DMS79 (cell line): ENCODE measurements at places on chromosomes 11 and 22.

DNA sequence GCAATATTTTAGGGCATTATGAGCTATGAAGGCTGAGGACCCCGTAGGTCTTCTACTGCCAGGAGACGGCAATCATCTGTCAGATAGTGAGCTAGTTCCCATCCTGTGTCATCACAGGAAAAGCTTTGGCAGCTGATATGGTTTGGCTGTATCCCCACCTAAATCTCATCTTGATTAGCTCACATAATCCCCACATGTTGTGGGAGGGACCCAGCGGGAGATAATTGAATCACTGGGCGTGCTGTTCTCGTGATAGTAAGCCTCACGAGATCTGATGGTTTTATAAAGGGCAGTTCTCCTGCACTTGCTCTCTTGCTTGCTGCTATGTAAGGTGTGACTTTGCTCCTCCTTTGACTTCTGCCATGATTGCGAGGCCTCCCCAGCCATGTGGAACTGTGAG lies 18.1 kb downstream of the CSRP3 start:
- DNase-seq = no peak

- DNase-seq = no peak
These were observed 88.6 kb upstream of the LMO1 start for GRCh38 chr11:8352103-8352875.

DNA sequence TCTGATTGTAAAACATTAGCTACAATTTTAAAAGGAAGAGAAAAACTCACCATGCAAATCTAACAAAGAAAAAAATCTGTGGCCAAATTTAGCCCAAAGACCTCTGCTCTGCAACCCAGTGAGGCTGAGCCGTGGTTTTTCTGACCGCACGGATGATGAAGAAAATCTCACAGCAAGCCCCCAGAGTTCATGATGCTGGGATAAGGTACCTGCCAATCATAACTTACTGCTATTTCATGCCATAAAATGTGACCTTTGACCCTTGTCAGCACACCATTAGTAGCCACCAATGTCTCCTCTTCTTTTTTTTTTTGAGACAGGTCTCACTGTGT lies 11.1 kb downstream of the CERK start:
- DNase-seq = no peak

GRCh38 chr22:19723232-19723982 lies at the start of gene GP1BB:
Gene GP1BB (plus strand): TSS chr22:19723539. CDS start chr22:19723570, 31 bp downstream.
- no peak for DNase-seq

DNA sequence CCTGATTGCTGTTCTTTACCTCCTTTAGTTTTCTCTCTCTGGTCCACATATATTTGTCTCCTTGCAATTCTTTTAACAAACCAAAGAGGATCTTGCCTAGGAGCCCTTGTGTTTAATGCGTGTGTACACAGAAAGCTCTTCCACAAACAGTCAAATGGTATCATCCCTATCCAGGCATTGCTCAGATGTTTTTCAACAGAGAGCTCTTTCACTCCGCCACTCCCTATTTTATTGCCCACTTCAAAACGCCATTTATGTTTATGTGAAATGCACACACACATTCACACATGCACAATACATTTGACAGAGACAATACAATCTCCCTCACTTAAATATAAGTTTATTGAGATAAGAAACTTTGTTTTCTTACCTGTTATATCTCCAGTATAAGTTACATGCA lies 4.7 kb downstream of the OR5AP2 start:
- DNase-seq = no peak

GRCh38 chr22:23520863-23521440 lies 59.1 kb downstream of the IGLL1 start:
- no peak for DNase-seq

DNA sequence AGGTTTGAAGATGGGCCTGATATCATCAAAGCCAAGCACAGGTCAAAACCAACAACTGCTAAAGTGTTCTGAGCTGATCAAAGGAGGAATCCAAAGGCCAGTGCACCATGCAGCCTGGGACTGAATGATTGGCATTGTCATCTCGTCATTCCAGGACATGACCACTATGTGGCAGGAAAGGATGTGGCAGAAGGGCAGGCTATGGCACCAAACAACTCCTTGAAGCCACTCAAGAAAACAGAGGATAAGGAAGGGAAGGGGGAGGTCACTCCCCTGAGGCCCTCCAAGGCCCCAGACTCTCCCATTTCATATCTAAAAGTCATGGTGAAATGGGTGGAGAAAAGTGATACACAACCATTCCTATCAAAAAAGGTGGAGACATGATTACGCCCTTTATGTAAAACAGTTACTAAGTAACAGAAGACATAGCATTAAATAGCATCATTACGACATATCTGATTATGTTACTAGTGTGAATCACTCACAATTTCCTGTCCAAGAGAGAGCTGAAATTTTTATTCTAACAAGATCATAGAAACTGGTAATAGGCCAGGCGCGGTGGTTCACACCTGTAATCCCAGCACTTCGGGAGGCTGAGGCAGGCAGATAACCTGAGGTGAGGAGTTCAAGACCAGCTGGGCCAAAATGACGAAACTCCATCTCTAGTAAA lies 49.3 kb downstream of the AHNAK start:
- DNase-seq = peak; percentile 19

DNA sequence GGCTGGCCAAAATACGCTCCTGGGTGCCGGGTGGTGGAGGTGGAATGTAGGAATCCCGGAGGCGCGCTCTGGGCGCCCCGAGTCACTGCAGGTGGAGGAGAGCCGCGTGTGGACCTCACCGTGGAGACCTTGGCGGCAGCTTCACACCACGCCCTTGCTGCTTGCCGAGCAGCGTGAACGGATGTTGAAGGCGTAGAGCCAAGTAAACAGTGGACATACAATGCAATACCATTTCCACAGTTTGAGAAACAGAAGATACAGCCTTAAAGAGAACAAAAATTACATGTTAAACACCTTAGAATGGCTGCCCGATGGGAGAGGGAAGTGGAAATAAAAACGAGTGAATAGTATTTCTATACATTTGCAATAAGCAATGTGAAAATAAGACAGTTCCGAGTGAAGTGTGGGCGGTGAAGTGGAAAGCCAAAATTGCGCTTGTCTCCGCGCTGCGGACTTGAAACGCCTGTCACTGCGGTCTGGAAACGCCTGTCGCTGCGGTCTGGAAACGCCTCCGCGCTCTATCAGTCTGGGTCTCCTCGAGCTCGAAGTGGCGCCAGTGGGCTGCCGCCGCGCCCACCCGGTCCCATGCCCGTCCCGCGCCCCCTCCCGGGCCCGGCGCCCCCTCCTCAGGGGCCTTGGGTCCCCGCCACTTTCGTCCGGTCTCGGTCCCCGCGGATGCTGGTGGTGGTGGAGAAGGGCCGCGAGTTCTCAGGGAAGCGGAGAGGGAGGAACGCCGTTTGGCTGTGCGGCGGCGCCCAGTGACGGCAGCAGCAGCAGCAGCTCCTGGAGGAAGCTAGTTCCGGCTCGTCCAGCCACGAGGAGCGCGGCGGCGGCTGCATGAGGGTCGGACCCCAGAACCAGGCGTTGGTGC lies 1.6 kb downstream of the NCR3LG1 start:
- peak; percentile 38 for DNase-seq
